Myometrial cell (primary cell): ENCODE measurements at places on chromosomes 2 and 18. TPM values are rescaled to one million over a fixed set of nuclear protein-coding genes. Genes with fewer than 3 reads are reported as not detected.

Gene GALR1
- total RNA-seq: not detected in 2 replicates

Gene STPG4
- 1.2 TPM in 1 of 2 replicates, not detected in the other for total RNA-seq

Gene CRACDL
- total RNA-seq: not detected in 2 replicates

Gene MEP1B
- not detected in 2 replicates for total RNA-seq

Gene TUBA3D
- total RNA-seq: 0.53 and 0.58 TPM in 2 replicates

Gene ASNSD1
- 29.7 and 37.7 TPM in 2 replicates for total RNA-seq

Gene NOTO
- not detected in 2 replicates for total RNA-seq

Gene COLEC11
- 0.89 TPM in 1 of 2 replicates, not detected in the other for total RNA-seq

Gene BBS5
- total RNA-seq: 4.9 and 6.2 TPM in 2 replicates

Gene AKAIN1
- total RNA-seq: not detected in 2 replicates

Gene SERPINB11
- not detected in 2 replicates for total RNA-seq

Gene ADAM23
- 2.7 and 4.0 TPM in 2 replicates for total RNA-seq

Gene MSTN
- total RNA-seq: 13.5 and 15.6 TPM in 2 replicates

Gene NYAP2
- not detected in 2 replicates for total RNA-seq

Gene PPP1R1C
- total RNA-seq: 0.29 TPM in 1 of 2 replicates, not detected in the other

Gene TET3
- 1.6 and 2.0 TPM in 2 replicates for total RNA-seq

Gene PSTPIP2
- 9.5 and 9.6 TPM in 2 replicates for total RNA-seq

Gene LINC00305
- total RNA-seq: not detected in 2 replicates

Gene GPR45
- not detected in 2 replicates for total RNA-seq

Gene SERPINB13
- not detected in 2 replicates for total RNA-seq

Gene CNTNAP5
- not detected in 2 replicates for total RNA-seq
